ENCODE measurements at places on chromosomes 3 and 15.

DNA sequence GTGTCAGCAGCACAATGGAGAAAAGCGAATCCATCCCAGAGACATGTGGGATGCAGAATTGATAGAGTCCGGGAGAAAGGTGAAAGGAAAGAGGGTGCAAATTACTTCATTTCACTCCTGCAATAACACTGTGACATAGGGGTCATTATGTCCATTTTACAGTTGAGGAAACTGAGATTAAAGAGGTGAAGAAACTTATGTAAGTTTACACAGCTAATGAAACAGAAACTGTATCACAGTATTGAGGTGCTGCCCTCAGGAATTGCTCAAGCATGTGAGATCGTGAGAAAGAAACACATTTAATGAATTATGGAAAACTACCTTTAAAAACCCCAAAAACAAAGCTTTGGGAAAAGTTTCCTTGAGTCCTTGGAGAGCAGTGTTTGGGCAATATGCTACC is 103.6 kb upstream of the PFN2 start:
- no peak for DNase-seq

- no peak for DNase-seq
These were observed 145.4 kb upstream of the PROK2 start for GRCh38 chr3:71930056-71930991.

DNA sequence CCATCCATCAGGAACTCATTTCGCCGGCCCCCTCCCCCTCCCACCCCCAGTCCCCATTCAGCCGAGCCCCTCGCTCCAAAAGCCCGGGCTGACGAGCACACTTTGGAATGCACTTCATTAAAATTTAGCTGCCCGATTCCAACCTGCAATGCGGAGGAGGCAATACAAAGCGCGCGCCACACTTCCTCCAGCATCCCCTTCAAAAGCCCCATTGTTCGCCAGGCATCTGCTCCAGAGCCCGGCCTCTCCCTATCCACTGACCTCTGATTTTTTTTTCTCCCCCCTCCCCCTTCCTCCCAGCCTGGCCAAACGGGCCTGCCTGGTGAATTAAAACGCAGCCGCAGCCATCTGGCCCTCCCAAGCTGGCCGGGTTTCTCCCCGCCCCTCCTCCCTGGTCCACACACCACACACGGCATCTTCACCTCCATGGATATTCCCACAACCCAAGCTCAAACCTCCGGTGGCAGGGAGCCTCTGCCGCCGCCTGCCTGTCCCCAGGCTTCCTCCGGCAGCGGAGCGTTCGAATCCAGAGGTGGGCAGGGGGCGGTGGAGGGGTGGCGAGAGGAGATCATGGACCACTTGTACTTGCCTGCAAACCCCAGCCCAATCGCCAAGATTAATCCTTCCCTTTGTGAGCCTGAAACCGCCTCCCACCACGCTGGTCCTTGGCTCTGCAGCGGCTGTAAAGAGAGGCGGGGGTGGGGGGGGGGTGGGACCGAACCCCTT is 441.3 kb downstream of the MAGI1 start:
- DNase-seq: no peak

GRCh38 chr15:67135494-67135893 is 70.1 kb downstream of the SMAD3 start:
- DNase-seq: no peak

DNA sequence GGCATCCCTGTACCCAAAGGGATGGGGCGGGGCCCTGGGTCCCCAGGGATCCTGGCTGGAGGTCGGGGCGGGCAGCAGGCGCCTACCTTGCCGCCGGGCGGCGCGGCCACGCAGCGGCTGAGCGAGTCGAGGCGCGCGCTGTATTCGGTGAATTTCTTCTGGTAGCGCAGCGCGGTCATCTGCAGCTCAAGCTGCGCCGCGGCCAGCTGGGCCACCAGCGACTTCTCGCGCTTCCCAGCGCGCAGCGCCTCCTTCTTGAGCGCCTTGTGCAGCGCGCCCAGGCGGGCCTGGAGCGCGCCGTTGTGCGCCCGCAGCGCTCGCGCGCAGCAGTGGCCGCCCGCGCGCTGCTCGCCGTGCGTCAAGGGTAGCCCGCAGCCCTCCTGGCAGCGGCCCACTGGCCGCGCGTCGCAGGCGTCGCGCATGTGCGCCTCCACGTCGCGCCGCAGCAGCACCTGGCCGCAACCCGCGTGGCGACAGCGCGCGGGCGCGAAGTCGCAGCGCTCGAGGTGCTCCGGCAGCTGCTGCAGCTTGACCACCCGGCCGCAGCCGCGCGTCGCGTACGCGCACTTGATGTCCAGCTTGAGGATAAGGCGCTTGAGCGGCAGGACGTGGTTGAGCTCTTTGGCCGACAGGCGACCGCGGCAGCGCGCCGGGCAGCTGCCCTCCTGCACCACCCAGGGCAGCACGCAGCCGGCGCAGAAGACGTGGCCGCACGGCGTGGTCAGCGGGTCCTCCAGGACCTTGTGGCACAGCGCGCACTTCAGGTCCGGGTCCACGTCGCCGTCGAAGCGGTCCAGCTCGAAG is 522 bp downstream of the PDZRN3 start:
- no peak for DNase-seq

All from RWPE2 (cell line).